ENCODE measurements at places on chromosomes 1 and 21. TPM values are rescaled to one million over a fixed set of nuclear protein-coding genes. Genes with fewer than 3 reads are reported as not detected.
A peak's percentile ranks its signal among the peaks of the same experiment; 100 is the strongest.

- H3K36me3 ChIP-seq = no peaks in the 10 kb centered on the region
- no peak overlapping the region for H3K27ac ChIP-seq
- H3K4me3 ChIP-seq = no peak overlapping the region
Observed at GRCh38 chr21:35833991-35834390, 226.3 kb downstream of the SETD4 start.

DNA sequence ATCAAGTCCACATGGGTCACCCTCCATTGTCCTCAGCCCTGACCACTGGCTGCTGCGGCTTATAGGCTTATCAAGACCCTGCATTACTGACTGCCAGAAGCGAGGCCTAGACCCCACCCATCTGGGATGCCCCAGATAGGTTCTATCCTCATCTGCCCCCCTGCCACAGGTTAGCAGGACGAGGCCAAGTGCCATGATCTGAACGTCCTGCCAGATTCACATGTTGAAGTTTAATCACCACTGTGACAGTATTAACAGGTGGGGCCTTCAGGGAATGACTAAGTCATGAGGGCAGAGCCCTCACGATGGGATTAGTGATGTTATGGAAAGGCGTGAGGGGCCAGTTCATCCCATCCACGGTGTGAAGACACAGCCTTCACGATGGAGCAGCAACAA, 6.2 kb upstream of the CPLANE2 start:
- H3K4me3 ChIP-seq = no peak overlapping the region
- H3K27me3 ChIP-seq = no peaks in the 10 kb centered on the region
- H3K36me3 ChIP-seq = peaks cover 8% of the 10 kb centered on the region
- no peak overlapping the region for H3K27ac ChIP-seq
- H3K4me1 ChIP-seq = peaks cover 13% of the 10 kb centered on the region

Gene RPAP2
- total RNA-seq = 43.3 TPM

GRCh38 chr21:45141507-45141906, 67.1 kb downstream of the ADARB1 start:
- H3K4me3 ChIP-seq = no peak overlapping the region
- peaks cover 6% of the 10 kb centered on the region for H3K36me3 ChIP-seq
- no peak overlapping the region for H3K27ac ChIP-seq
- H3K4me1 ChIP-seq = peaks cover 1% of the 10 kb centered on the region
- H3K27me3 ChIP-seq = no peaks in the 10 kb centered on the region
- DNase-seq = no peak

DNA sequence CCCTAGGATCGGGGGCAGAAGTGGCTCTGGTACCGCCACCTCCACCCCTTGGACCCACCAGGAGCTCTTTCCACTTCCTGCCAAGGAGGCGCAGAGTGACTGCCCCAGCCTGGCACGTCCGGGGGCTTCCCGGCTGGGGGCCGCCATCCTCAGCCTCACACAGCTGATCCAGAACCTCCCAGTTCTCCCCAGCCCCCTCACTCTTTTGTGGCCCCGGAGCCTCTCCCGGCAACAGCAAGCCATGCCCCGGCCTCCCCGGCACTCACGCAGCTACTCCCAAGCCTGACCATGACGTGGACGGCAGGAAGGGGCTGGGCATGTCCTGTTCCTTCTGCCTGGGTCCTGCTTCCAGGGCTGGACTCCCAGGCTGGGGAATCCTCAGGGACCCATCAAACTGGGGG, 17.1 kb downstream of the TP73 start:
- H3K36me3 ChIP-seq = no peaks in the 10 kb centered on the region
- peaks cover 15% of the 10 kb centered on the region for H3K4me1 ChIP-seq
- no peak overlapping the region for H3K4me3 ChIP-seq
- peaks cover 62% of the 10 kb centered on the region for H3K27me3 ChIP-seq
- no peak for DNase-seq

DNA sequence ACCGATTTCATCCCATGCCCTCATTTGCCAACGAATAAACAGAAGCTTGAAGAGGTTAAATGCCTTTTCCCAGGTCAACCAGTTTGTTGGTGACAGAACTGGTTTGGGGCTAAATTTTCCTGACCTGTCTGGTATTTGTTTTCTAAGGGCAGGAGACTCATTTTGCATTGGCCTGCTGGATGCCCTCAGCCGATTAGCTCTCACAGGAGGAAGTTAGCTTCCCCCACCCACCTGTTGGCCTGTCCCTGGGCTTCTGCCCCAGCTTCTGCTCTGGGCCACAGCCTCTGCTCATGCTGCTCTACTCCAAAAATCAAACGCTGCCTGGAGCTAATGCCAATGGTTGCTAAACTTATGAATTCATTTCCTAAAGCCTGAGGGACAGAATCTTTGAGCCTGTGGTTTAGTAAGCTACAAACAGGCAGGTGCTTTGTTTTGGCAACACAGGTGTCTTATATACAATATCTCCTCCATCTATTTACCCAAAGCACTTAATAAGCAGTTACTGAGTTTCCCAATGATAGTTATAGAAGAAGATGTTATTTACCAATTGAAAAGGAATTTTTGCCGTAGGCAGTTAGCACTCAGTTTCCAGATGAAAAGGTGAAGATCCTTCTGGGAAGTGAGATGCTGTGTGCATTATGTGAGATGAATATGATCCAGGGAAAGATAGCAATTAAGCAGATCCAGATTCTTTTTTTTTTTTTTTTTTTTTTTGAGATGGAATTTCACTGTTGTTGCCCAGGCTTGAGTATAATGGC, 82.3 kb downstream of the TM2D1 start:
- peak overlapping the region; percentile 59 for H3K27ac ChIP-seq
- no peak for DNase-seq
- no peaks in the 10 kb centered on the region for H3K27me3 ChIP-seq
- H3K4me3 ChIP-seq = no peak overlapping the region
- H3K36me3 ChIP-seq = no peaks in the 10 kb centered on the region

DNA sequence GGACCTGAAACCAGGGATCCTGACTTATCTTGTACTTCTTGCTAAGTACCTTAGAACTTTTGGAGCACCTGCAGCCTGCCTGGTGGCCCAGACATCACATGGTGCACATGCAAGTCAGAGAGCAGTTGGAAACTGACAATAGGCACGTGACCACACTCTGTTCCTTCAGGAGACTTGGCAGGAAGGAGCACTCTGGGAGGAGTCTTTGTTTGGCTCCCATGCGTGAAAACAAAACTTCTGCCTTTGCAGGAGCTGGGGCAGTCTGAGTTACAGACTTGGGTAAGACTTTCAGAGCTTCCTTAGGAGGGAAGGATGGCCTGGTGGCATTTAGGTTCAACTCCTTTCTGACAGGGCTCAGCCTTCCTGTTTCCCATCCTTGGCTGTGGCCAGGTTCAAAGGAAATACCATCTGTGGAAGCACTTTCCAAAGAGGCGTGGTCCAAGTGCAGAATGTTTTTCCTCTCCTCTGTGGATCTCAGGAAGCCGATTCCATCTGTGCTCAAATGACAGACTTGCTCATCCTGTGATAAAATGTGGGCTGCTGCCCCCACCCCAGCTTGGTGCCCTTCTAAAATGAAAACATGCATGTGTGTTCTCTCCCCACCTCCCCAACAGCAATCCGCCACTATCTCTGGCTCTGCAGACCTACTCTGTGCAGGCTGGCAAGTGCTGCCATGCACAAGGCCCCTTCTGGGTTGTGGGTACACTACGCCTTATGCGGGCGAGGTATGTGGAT, 14.1 kb upstream of the ZNF436 start:
- no peak overlapping the region for H3K4me3 ChIP-seq
- DNase-seq = no peak
- no peak overlapping the region for H3K27ac ChIP-seq
- peaks cover 24% of the 10 kb centered on the region for H3K4me1 ChIP-seq
- H3K36me3 ChIP-seq = peaks cover 3% of the 10 kb centered on the region
